Nucleus accumbens (tissue), 56 donors: ENCODE measurements at places on chromosomes 13 and 19.

GRCh38 chr13:114115191-114115671, 17.2 kb downstream of the RASA3 start:
- no peak for DNase-seq

DNA sequence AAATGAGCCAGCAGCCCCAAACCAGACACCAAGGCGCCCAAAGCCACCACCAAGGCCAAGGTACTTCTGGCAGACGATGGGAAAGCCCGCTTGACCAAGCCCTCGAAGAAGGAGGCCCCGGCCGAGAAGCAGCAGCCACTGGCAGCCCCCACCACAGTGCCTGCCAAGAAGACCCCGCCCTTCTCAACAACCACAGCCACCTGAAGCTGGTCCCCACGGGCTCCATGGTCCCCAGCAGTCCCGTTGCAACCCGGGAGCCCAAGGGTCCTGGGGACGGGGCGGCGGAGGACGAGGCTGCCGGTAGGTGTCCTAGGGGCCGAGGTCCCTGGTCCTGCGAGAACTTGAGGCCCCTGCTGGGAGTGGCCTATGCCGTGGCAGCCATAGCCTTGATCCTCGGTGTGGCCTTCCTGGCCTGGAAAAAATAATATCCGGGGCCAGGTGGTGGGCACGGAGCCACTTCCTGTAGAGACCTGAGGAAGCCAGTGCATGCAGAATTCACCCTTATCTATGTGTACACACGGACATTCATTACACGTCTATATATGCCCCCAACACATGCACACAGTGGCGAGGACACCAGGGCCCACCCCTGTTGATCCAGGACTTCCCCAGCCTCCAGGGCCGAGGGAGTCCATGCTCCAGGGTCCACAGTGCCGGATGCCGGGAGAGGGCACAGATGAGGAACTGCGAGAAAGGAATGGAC, 13.8 kb downstream of the C1QTNF9 start:
- no peak for DNase-seq

DNA sequence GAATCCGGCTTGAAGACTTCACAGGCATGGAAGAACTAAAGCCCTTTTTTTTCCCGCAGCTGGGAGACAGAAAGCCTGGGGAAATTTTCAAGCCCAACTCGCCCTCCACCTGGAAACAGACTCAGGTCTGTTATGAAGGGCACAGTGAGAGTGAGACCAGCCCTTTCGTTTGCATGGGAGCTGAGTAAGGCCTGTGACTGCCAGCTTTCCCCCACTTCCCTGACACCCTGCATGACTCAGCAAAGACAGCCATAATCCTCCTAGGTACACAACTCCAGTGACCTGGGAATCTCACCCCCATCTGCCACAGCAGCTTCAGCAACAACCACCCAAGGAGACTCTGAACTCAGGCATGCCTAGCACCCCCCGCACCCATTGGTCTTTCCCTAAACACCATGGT, 87.6 kb upstream of the ZNF91 start:
- no peak for DNase-seq

DNA sequence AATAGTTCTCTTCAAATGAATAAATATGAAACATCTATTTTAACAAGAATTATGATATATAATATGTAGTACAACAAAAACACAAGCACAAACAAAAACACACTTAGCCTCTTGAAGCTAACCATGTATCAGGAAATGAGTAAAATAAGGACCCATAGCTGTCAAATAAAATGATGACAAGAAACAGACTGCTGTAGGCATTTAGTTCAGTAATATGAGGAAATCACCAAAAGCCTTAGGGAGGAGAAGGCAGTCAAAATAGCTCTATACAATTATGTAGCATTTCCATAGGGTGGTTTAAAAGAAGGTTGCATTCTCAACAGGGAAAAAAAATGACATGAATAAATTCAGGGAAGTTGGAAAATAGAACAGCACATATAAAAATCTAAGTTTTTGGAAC, 163.4 kb downstream of the PCDH20 start:
- DNase-seq, result no peak

DNA sequence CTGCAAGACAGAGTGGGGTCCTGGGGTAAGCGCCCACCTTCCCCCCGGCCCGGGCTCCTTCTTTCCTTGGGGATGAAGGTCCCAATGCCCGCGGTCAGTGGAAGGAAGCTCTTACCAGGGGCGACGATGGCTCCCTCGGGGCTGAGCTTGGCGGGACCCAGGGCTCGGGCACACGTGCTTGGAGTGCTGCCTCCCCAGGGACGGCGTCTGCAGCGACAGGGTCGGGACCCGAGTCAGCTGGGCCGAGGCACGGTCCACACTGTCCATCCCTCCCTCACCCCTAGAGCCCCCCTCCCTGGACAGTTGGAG, 3.5 kb downstream of the JSRP1 start:
- no peak for DNase-seq

DNA sequence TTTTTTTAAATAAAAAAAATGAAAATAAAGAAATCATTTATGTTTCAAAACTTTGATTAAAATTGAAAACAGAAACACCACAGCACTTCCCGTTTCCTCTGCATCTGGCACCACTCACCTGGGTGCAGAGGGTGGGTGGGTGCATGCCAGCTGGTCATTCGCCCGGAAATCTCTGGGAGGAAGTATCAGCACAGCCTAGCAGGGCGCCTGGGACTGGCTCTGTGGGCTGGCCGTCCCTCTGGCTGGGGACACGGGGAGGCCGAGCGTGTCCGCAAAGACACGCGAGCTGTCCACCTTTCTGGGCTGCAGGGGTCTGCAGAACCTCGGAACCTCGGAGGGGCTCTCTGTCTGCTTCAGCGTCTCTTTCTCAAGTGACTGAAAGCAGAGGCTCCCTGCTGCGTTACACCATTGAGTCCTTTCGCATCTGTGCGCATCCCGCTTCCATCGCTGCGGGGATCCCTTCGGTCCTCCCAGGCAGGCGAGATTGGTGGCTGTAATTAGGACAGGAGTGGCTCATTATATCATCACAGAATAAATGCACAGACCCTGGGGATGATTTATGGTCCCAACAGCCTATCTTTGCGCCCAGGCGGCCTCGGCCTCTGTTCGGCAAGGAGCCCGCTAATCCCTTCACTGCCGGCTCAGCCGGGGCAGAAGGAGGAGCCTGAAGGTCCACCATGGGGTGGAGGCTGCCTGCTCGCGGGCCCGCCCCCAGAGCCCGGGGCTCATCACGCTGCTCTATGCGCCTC, 17.2 kb downstream of the CRTC1 start:
- DNase-seq, result no peak

- no peak for DNase-seq
Observed at GRCh38 chr19:40565910-40566495, 10.7 kb upstream of the SHKBP1 start.

GRCh38 chr13:110329798-110330461, 22.8 kb downstream of the COL4A2 start:
- DNase-seq, result no peak

DNA sequence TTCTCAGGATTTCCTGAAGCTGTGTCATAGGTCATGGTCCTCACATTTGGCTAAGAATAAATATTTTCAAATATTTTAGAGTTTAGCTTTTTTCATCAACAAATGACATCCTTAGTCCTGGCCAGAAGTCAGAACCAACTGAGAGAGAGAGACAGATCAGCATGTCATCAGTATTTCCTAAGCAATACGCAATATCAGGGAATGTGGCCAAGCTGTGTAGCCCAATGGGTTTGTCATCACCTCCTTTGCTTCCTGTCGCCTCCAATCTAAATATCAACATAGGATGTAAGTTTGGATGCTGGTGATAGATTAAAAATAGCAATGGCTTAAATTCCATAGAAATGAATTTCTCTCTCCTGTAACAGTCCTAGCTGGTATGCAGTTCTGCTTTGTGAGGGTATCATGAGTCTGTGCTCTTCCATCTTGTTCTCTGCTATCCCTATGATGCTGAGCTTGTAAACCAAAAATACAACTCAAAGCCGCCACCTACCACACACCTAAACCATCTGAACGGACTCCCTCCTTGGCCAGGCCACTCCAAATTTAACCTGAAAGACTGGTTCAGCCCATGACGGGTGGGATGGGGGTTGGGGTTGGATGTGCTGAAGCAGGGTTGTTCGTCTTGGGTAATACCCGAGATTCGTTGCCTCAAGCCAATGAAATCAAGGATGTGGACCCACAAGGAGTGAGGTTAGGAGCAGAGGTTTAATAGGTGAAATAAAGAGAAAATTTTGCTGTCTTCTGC, 10.0 kb upstream of the IGSF23 start:
- DNase-seq, result no peak

DNA sequence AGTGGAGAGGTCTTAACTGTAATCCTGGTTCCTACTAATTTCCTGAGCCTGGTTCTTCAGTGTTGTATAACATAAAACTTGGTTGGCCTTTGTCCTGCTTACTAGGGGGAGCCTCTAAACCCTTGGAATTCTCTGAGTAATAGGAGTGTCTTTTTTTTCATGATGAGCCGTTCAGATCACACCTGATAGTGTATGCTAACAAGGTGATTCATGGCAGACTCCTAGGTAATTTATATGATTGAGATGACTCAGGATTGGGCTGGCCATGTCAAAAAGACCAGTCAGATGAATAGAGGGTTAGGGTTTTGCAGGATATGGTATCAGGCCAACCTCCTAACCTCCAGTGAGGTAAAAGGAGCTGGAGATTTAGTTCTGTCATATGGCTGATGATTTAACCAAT, 135.8 kb upstream of the KLF12 start:
- no peak for DNase-seq

GRCh38 chr19:17766543-17767131, 15.4 kb downstream of the FCHO1 start:
- DNase-seq, result peak; percentile 18

DNA sequence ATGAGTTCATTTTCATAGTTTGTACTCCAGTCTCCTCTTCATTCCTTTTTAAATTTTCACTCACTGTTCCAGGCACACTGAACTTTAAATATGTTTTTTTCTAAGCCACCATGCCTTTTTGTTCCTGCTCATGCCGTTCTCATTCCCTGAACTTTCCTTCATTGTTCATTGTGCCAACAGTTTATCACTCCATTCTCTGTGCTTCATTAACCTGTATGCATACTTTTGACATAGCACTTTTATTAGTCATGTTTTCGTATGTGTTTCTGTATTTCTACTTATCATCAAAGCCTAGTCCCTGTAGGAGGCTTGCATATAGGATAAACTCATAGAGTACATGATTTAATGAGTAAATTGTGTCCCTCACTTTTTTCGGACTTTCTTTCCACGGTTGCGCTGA, 65.3 kb downstream of the PCDH20 start:
- no peak for DNase-seq

DNA sequence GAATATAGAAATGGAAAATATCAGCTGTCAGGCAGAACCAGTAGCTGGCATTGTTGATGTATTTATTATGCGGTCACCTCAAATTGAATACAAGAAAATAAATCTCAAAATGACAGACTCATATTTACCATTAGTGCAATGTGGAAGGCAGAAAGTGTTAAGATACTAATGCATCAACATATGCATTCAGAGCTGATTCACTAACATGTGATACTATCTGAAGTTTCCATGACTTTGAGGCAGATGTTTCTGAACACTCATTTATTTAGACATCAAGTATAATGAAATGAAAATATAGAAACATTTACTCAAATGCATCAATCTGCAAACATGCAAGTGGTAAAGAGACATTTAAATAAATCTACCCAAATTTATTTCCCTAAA, 474.2 kb upstream of the SLC10A2 start:
- no peak for DNase-seq

GRCh38 chr13:92136449-92137155, 738.2 kb downstream of the GPC5 start:
- no peak for DNase-seq

GRCh38 chr13:47831265-47831664, 169.8 kb downstream of the SUCLA2 start:
- no peak for DNase-seq

DNA sequence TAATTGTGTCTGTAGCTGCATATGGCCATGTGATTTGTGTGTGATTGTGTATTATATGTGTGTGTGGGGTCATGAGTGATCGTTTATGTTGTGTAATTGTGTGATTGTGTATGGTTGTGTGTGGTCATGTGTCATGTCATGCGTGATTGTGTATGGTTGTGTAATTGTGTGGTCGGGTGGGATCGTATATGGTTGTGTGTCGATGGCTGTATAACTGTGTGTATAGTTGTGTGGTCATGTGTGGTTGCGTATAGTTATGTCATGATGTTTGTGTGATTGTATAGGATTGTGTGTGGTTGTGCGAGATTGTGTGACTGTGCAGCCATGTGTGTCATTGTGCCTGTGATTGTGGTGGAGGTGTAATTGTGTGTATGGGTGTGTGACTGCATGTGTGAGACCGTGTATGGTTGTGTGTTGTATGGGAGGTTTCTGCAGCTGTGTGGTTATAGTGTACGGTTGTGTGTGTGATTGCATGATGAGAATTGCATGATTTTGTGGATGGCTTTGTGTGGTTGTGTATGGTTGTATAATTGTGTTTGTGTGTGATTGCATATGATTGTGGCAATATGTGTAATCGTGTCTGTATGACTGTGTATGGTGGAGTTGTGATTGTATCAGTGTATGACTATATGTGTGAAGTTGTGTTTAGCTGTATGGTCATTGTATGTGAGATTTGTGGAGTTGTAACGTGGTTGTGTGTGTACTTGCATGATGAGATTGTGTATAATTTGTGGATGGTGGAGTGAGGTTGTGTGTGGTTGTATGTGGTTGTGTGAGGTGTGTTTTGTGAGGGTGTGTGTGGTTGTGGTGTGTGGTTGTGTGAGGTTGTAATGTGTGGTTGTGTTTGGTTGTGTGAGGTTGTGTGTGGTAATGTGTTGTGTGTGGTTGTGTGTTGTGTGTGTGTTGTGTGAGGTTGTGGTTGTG, 2.2 kb downstream of the TMPRSS9 start:
- no peak for DNase-seq

DNA sequence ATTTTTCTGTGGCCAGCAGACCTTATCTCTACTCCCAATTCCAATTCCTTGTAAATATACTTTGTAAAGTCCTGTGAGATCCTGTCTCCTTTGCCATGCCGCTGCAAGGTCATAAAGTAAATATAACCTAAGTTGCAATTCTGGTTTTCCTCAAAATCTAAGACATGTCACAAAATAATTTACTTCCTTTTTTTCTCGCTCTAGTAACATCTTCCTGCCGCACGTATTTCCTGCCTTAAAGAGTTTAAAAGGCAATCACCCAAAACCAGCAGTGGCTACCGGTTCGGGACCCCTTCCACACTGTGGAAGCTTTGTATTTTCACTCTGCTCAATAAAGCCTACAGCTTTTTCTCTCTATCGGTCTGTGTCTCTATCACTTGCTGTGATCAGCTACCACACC, 832.0 kb upstream of the SLITRK5 start:
- no peak for DNase-seq

- DNase-seq, result no peak
Observed at GRCh38 chr13:108227651-108228272, 9.6 kb downstream of the ABHD13 start.

GRCh38 chr13:94427313-94427953, 52.0 kb downstream of the DCT start:
- no peak for DNase-seq

- no peak for DNase-seq
Observed at GRCh38 chr19:19113040-19113626, 25.1 kb downstream of the TMEM161A start.

- peak; percentile 49 for DNase-seq
Observed at GRCh38 chr19:17686023-17686521, 2.1 kb downstream of the UNC13A start.

DNA sequence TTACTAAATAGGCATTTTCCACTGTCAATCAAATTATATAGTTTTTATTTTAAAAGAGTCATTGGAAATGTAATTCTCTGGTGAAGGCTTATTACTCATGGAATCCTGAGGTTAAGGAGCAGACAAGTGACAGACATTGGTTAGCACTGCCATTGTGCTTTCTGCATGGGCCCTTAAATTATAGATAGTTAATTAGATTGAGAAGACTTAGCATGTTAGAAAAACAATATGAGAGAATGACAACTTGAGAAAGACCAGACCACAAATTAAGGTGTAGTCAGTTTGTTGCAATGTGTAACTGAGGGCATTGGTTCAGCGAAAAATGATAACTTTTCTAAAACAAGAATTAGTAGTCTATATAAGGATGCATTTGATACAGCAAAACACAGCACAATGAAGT, 195.5 kb downstream of the SLITRK6 start:
- DNase-seq, result no peak
